SK-MEL-5 (cell line): ENCODE measurements at places on chromosomes 6 and 20.

- peak; percentile 78 for DNase-seq
These were observed 250.9 kb upstream of the RREB1 start for GRCh38 chr6:6856538-6857523.

DNA sequence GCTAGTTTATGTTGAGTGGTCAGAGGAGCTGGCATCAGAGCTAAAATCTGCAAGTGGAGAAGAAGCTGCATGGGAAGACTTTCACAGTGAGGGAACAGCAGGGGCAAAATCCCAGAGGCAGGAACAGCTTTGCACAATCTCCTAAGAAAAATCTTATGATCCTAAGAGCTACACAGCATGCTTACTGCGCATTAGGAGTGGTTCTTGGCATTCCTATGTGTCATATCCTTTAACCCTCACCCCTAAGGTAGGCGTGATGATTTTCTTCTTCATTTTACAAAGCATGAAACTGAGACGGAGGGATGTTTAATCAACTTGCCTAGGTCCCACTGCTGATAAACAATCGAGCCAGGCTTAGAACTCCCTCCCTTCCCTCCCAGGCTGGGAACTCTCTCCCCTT, 313.6 kb upstream of the SULF2 start:
- no peak for DNase-seq

DNA sequence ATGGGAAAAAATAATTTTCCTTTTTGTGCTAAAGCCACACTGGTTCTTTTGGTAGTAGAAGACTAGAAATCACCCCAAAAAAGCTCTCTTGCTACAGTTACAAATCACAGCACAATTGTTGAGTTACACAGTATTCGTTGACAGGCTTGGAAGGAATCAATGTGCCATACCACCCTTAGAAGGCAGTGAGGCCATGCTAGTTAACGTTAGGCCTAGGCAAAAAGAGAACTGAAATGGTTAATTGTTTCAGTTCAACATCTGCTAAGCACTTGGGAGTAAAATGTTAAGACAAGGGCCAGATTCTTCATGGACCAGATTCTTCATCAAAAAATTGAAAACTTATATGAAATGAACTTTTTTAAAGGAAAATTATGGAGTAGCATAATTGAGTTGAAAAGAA, 626.2 kb downstream of the UTRN start:
- no peak for DNase-seq

DNA sequence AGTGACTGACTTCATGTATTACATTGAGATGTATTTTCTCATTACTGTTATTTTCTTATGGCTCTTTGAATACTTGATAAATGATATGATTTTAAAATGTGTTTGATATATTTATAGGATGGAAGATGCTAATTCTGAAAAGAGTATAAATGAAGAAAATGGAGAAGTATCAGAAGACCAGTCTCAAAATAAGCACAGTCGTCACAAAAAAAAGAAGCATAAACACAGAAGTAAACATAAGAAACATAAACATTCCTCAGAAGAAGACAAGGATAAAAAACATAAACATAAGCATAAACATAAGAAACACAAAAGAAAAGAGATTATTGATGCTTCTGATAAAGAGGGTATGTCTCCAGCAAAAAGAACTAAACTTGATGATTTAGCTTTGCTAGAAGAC, 47.5 kb downstream of the FAM217A start:
- DNase-seq, result no peak

- peak; percentile 95 for DNase-seq
These were observed 22.4 kb downstream of the ZMYND8 start for GRCh38 chr20:47334022-47334551.

- no peak for DNase-seq
These were observed 36.2 kb downstream of the CD40 start for GRCh38 chr20:46154305-46154704.

DNA sequence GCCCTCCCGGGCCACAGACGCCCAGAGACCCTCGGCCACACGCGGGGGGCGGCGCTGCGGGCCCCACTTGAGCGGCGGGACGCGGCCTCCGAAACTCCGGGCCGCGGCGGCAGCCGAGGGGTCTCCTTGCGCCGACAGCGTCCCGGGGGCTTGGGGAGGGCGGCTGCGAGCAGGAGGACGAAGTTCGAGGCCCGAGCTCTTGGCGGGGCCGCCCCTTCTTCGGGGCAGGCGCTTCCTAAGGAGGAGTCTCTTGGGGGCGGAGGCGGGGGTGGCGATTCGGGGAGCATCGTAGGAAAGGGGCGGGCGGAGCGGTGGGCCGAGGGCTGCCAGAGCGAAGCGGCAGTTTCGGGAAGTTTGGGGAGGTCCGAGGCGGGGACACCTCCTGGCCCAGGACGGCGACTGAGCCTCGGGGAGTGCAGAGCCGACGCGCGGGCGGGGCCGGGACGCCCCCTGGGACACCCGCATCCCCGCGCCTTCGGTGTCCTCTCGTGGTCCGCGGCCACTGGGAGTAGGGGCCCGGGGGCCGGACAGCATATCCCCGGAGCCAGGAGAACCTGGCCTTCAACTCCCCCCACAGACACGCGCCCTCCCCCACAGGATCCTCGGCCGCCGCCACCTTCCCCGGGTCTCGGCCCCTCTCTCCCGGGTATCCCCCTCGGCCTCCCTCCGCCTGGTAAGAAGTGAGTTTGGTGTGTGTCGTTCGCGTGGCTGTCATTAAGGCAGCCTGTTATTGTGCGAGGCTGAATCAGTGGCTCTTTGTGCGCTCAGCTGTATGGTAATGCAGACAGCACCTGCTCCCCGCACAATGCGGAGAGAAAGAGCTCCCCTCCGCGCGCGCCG, 613 bp upstream of the DLL1 start:
- no peak for DNase-seq

GRCh38 chr6:15734118-15734897, 71.5 kb upstream of the DTNBP1 start:
- DNase-seq, result no peak

DNA sequence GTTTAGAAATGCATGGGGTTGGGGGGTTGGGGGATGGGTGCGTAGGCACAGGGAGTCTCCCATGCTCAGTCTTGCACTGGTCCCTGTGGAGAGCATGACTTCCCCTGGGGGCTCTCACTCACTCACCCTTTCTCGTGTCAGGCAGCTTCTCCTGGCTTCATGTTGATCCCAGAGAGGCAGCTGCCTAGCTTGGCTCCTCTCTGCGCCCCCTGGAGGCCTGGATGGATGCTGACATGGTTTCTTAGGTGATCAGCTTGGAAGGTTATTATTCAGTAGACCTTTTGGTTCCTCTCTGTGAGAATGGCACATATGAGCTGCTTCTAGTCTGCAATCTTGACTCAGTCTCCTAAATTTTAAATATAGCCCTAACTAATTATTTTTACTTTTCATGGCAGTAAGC, 109.3 kb upstream of the FAM83B start:
- DNase-seq, result peak; percentile 60

DNA sequence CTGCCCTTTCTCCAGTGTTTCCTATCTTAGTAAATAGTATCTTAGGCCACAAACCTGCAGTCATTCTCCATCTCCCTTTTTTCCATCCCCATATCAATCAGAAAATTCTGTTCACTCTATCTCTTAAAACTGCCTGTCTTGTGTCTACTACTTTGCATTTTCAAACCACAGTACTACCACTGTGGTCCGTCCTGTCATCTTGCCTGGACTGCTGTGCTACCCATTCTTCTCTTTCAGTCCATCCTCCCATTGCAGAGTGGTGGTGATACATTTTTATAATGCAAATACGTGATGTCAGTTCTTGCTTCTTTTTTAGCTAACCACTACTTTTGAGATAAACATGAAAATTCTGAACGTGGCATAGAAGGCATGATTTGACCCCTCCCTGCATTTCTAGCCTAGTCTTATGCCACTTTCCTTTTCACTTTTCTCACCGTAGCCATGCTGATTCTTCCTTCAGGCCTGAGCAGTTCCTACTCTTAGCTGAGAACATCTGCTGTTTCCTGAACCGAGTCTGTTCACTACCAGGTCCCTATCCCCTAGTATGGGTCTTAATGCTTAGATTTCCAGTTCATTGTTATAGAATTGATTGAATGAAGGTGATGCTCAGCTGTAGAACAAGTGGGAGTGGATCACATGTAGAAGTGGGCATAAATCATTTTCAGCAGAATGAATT, 13.8 kb downstream of the TBPL1 start:
- no peak for DNase-seq

DNA sequence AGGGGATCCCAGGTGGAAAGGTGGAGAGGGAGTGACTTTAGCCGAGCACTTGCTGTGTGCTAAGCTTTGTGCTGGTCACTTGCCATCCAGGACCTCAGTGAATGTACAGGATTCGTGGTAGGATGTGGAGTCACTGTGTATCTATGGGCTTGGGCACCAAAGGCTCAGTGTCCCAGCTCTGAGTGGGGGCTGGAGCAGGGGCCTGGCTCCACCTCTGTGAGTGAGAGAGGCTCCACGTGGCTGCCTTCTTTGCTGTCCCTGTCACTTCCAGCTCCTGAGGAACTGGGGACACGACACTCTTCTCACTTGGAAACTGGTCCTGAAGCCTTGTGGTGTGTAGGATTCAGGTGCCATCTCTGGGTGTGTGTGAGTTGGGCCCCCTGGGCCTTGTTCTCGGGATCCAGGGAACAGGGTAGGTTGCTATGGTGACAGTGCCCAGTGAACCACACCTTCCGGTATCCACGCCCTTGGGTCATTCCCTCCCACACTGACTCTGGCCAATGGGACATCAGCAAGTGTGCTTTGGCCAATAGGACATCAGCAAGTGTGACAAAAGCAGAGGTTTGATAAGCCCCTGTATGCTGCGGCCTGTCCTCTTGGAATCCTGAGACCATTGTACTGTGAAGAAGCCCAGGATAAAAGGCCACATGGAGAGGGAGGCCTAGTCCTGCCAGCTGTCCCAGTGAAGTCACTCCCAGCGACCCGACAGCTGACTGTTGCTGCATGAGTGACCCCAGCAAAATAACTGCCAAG, 87.7 kb downstream of the CDH22 start:
- peak; percentile 60 for DNase-seq

GRCh38 chr20:24102290-24102689, 113.7 kb upstream of the GGTLC1 start:
- peak; percentile 56 for DNase-seq

- DNase-seq, result no peak
These were observed 104.6 kb upstream of the TNFAIP3 start for GRCh38 chr6:137762168-137763090.

DNA sequence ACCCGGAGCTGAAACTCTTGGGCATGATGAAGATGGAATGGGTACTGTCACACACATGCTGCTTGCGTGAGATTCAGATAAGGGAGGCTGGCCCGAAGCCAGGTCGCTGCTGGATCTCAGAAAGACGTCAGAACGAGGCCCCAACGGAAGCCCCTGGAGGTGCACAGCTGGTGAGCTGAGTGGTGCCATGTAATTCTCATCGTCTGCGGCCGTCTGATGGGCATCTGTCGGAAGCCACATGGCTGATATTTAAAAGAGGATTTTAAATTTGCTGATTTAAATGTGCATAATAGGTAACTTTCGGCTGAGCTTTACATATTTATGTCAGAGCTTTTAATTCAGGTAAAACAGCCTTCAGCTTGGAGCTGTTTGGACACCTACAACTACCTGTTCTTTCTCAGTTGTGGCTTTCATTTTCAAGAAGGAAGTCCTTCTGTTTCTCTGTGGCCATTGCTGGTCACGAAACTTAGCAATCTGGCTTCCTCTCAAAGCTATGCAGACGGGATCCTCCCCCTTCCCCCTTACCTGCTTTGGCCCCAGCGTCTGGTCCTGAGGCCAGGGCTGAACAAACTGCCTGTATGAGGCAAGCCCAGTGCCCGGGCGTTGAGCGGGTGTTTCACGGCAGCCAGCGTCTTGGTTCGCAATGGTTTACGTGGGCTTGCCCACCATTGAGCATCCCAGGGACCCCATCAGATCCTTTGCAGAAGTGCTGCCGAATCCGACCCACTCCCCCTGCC, 9.2 kb downstream of the SLCO4A1 start:
- no peak for DNase-seq

GRCh38 chr20:62572980-62573379, 69.3 kb upstream of the SLCO4A1 start:
- no peak for DNase-seq

DNA sequence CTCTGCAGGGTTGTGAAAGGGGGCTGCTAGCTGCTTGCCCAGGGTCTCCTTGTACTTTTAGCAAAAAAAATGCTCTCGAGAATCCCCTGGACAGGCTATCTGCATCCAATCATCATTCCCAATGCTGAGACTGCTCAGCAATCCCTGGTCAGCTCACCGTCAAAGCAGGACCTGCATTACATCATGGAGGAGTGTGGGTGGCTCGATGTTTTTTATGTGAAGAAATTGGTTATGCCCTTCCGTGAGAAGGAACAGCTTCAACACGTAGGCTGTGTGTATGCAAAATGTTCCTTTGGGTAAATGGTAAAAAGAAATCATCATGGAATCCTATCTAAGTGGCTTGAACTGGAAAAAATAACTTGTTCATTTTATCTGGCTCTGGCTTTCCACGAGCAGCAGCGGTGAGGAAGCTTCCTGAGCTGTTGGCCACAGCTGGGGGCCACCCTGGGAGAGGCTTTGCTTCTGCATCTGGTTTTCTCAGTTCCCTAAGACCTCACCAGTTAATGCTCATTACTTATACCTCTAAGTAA, 111.4 kb downstream of the FYN start:
- DNase-seq, result no peak

- DNase-seq, result peak; percentile 90
These were observed 43.6 kb downstream of the RREB1 start for GRCh38 chr6:7151381-7151780.

- DNase-seq, result no peak
These were observed 174.6 kb downstream of the LMBRD1 start for GRCh38 chr6:69622230-69622629.

DNA sequence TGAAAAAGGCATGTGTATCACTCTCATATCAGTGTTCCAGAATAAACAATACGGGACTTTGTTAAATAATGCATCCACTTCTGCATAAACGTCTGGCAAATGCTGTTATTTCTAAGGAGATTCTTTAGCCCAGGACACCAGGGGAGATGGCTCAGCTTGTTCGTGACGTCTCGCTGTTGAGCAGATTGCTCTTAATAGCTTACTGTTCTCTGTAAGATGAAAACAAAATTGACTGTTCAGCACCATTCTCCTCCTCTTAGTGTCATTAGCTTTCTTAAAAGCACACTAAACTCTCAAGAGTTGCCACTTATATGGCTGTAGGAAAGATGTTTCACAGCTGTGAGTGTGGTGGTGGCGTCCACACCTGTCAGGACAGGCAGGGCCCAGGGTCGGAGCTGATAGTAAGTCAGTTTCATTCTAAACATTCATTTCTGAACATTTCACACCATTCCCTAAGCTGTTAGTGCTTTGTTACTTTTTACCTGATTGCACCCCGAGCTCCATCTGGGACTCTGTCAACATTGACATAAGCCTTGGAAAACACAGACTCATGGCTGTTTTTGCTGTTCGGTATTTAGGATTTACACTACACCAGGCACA, 132.1 kb downstream of the ZDHHC14 start:
- DNase-seq, result no peak
